ENCODE measurements at places on chromosomes 5 and 9.

- no peak for DNase-seq
Observed at GRCh38 chr5:76413746-76414145, 10.7 kb downstream of the IQGAP2 start.

GRCh38 chr5:142846406-142846805 lies 76.2 kb downstream of the ARHGAP26 start:
- DNase-seq = no peak

DNA sequence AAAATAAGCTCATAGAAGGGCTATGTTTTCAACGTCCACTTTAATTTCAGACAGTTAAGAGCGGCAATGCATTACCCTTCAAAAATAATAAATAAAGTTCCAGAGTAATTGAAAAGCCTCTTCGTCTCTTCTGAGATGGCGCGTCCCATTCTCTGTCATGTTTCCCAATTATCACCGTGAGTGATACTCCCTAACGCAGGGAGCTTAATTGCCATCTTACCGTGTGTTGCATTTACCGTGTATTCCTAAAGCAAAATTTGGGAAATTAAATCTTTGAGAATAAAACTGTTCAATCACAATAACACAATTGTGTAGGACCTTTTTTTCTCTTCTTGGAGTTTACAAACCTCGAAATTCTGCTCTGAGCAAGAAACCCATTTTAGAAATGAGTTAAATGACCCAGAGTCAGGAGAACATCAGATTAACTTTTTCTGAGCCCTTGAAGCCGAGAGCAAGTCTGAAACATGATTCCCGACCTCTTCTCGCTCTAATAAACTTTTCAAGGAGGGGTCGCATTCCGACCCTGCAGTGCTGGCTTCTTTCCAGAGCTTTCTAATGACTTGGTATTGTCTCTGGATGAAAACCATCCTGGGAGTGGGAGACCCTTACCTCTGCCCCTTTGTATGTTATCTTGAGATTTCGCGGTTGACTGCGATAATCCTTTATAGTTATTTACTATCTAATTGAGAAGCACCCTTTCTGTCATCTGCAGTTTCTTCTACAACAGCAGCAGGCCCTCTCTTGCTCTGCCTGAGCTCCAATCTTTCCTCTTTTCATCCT lies 251.5 kb downstream of the FSTL4 start:
- DNase-seq = no peak

DNA sequence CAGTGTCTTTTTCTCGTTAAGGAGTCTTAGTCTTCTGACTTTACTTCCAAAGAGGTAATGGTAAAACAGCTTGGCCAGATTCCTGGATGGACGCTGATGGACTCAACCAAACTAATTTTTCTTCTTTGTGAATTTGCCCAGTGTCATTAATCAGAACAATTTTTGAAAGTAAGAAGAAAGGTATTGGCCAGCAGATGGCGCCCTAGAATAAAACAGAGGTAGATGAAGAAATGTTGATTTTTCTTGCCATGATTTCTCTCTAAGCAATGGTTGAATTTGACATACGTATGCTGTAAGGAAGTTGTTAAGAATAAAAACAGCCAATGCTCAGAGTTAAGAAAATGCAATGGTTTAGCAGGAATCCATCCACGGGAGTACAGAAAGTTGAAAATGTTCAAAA lies 500.0 kb downstream of the DIRAS2 start:
- DNase-seq = no peak

- DNase-seq = no peak
Observed at GRCh38 chr5:68242743-68243142, 27.2 kb downstream of the PIK3R1 start.

- DNase-seq = no peak
Observed at GRCh38 chr5:138370537-138370936, 18.1 kb downstream of the KDM3B start.

DNA sequence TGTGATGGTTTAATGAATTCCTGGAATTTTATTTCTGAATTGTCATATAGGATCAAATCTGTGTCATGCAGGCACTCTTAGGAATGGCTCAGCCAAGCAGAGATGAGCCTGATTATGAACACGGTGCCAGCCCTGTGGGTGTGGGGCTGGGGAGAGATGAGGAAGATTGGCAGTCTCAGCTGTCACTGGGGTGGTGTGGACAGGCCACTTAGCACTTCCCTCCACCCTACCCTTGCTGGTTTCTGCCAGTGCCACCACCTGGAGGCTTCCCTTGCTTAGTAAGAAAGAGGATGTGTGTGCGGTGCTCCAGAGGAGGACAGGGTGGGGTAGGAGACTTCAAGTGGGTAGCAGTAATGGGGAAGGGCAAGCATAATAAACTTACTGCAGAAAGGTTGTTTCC lies 226.6 kb downstream of the CD180 start:
- no peak for DNase-seq

GRCh38 chr9:116456490-116457088 lies 230.5 kb upstream of the TRIM32 start:
- no peak for DNase-seq

DNA sequence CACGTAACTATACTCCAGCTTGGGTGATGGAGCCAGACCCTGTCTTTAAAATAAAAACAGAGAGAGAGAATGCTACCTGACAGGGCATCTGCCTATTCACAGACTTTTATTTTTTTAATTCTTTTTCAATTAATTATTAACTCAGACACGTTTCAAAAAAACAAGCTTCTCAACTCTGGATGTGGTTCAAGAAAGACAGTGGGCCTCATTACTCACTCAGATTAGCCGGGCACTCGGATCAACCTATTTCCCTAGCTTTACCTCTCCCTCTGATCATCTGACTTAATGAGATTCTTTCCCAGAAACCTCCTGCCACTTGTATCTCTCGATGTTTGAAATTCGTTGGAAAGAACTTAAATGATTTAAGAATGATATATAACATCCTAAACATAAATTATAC lies 134.1 kb downstream of the TRPM6 start:
- DNase-seq = no peak

GRCh38 chr5:88826646-88827585 lies 56.1 kb downstream of the MEF2C start:
- DNase-seq = no peak

- peak; percentile 68 for DNase-seq
Observed at GRCh38 chr9:96219026-96219899, 82.7 kb downstream of the HSD17B3 start.

DNA sequence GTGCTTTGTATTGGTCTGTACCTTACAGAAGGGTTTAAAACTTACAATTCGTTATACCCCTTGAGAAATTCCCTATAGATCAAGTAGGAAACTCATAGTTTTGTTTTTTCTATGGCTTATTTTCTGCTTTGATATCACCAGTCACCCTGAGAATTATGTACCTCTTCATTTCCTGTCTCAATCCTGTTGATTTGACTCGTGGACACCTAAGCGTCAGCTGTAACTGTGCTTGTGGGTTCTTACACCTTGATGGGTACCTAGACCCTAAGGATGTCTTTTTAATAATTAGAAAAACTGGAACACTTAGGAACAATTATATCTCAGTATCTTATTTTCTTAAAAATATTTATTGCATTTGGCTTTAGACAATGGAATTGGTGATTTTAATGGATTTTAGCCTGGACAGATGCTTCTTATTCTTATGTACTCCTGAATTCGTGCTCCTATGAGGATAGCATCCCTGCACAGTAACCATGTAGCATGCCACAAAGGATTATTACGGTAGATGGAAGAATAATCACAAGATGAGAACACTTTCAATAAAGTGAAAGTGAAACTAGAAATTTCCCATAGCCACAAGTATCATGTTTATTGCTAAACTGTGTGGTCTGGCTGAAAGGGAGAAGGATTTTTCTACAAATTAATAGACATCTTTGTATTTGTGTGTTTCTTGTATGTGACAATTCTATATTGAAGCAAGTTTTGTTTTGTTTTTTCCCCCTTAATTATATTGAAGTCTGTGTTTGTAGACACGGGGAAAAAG lies 1920.3 kb upstream of the WWC1 start:
- DNase-seq = no peak

GRCh38 chr5:135236908-135237747 lies 161.9 kb downstream of the MACROH2A1 start:
- peak; percentile 17 for DNase-seq

- DNase-seq = no peak
Observed at GRCh38 chr9:127467621-127468020, 16.3 kb downstream of the LRSAM1 start.

- no peak for DNase-seq
Observed at GRCh38 chr5:142901476-142902185, 131.5 kb downstream of the ARHGAP26 start.

- no peak for DNase-seq
Observed at GRCh38 chr9:133323211-133323610, 12.8 kb downstream of the SURF6 start.

DNA sequence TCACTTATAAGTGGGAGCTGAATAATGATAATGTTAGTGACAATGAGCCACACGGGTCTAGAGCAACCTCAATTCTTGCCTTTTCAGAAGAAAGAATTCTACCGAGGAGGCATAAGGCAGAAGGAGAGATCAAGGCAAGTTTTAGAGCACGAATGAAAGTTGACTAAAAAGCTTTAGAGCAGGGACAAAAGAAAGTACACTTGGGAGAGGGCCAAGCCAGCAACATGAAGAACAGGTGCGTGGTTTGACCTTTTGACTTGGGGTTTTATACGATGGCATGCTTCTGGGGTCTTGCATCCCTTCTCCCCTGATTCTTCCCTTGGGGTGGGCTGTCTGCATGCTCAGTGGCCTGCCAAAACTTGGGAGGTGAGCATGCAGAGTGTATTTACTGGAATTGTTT lies 12.5 kb upstream of the OXCT1 start:
- no peak for DNase-seq

GRCh38 chr5:1001406-1002270 lies 7.0 kb upstream of the NKD2 start:
- peak; percentile 23 for DNase-seq

DNA sequence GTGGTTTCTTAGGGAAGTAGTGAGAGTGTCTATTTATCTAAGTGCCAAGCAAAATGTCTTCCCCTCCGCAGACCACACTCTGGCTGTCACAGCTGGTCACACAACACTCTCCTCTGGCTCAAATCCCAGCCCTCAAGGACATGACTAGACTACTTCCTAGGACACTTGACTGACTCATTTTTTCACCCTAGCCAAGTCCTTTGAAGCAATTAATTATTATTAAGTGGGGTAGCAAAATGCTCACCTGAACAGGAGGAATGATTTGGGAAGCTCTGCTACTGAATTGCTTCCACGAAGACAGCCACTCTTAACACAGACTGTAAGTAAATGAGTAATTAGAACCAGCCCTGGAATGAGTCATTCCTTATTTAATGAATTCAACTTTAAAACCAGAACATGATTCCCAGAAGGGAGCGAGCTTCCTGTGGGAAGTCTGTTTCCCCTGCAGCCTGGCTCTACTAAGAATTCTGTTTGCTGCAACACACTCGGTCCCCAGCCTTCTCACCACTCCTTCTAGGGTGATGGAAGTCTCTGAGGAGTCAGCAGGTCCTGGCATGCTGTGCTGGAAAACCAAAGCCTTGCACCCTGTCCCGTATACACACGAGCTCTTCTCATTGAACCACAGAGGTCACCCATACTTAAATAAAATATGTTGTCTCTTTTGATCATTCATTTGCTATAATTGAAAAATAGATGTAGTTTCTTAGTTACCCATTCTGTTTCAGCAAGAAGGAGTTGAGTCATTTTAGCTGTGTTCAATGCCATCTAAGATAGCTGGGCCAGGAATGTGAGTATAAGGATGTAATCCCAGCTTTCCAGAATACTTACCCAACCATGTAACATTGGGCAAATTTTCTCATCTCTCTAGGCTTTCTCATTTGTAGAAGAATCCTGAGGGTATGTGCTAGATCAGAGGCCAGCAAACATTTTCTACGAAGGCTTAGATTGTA lies 218.6 kb upstream of the RASEF start:
- no peak for DNase-seq

DNA sequence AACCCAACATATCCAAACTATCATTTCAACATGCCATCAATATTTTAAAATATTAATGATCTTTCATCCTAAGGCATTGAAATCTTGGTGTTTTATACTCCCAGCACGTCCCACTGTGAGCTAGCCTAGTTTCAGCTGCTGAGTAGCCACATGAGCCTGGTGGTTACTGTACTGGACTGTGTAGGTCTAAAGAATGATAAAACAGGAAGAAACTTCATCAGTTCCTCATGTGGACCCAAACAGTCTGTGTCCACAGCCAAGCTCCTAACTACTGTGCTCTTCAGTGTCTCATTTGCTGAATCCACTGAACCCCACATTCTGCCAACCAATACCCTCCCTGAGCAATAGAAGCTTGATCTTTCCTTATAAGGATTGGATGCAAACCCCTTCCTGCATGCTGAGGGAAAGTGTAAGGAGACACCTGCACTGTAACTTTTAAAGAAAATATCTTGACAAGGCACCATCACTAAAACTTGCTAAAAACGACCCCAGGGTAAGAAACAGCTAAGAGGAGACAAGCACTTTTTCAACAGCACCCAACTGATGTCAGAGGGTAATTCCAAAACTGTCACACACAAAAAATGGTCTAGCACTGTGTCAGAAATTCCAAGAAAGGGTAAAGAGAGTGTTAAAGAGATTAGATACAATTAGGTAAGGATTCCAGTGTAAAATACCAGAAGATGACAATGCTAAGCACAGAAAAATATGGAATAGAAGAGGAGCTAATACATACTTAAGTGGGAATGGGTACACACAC lies 126.9 kb downstream of the SPOCK1 start:
- no peak for DNase-seq

DNA sequence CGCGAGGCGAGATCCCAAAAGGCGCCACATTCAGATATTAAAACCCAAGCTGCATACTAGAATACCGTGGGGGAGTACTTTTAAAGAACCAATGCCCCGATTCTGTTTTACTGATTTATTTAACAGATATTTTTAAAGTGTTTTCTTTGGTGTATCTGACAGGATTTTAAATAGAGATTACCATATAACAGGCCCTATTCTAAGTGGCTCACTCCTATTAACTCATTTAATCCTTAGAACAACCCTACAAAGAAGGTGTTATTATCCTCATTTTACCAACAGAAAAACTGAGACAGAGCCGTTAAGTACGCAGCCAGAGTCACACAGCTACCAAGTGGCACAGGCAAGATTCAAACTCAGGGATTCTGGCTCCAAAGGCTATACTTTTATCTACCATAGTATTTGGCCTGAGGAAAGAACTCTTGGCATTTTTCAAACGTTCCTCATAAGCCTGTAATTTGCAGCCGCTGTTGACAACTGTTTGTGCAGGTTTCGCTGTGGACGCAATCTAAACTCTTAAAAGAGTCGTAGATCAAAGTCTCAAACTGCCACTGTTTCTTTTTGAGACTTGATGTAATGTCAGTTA lies 550 bp upstream of the TMEM245 start:
- no peak for DNase-seq

DNA sequence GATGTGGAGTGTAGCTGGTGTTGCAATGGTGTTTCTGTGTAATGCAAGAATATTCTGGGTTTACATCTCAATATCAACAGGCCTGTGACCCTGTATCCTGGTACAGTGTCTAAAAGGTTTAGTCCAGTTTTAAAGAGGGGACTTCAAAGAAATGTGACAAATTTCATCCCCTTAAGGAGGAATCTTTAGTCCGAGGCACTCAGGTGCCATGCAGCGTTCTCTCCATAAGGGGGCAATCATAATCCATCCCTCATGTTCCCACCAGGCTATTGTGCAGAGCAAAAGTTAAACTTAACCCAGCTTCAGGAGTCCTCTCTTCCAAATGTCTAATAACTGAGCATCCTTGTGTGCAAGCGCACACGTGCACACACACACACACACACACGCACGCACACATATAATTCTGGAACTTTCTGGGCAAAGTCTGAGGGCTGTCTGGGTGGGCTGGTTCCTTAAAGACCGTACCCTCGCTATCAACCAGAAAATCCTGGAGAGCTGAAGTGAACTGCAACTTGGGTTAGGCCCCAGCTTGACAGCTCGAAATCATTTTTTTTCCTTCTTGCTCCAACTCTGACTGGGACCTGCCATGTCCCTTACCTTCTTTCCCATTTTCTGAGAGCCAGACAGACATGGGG lies 46.0 kb downstream of the CRB2 start:
- DNase-seq = no peak

Data from activated naive CD8-positive, alpha-beta T cell treated with anti-CD3 and anti-CD28 coated beads, Interleukin-2, amount 10 ng/mL, durations not matched to agents 7 days and 5 days (primary cell).